SK-MEL-5 (cell line): ENCODE measurements at places on chromosomes 1 and 21. TPM values are rescaled to one million over a fixed set of nuclear protein-coding genes. Genes with fewer than 3 reads are reported as not detected.

The PARP1 gene
- 140 and 142 TPM in 2 replicates for total RNA-seq

The CDC14A gene
- 3.3 and 5.8 TPM in 2 replicates for total RNA-seq

The LCE1A gene
- not detected in 2 replicates for total RNA-seq

The TCP10L gene
- 0.53 TPM in 1 of 2 replicates, not detected in the other for total RNA-seq

GRCh38 chr1:42163114-42163513 lies 1.4 kb downstream of the GUCA2A start:
- peak; percentile 17 for DNase-seq

DNA sequence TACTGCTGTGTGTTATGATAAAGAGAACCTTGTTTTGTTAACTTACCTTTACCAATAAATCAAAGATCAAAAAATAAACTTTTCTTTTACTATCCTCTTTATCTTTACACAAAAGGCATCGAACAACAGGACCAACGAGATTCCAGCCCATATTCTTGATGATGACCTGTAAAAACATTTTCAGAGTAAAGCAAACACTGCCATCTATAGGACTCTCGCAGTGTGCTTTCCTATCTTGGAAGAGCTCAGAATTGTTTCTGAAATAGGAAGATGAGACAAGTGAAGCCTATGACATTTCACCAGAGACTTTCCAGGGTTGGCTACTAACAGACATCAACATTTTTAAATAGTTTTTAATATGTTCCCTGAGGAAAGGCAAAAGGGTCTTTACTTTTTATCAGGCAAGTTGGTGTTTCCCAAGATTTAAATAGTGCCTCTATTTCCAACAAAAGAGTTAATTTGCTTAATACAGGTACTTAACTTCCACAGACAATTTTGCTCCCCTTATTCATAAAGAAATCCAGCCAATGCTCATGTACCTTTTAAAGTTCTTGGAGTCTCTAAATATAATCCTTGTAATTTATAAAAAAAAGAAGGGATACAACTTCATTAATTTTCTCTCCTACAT lies 7.3 kb downstream of the GLMN start:
- peak; percentile 78 for DNase-seq

GRCh38 chr1:37305841-37306240 lies 168.5 kb upstream of the ZC3H12A start:
- DNase-seq: no peak

DNA sequence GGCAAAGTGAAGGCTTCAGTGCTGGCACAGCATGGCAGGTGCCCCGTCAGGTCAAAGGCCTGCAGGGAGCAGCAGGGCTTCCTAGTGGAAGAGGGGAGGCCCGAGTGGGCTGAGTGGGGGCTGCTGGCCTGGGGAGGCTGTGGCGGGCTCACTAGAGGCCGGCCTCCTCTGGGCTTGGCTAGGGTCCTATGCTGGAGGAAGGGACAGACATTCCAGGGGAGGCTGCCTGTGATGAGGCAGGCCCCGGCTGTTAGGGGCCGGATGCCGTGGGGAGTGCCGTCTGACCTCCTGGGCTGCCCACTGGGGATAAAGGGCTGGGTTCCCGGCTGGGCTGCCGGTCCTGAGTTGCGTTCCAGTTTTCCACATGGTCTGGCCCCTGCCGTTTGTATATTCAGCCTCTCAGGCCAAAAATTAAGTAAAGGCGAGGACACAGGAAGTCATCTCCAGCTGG lies 21.1 kb downstream of the PRXL2B start:
- no peak for DNase-seq

GRCh38 chr1:211337430-211338223 lies 11.0 kb downstream of the TRAF5 start:
- no peak for DNase-seq

- no peak for DNase-seq
Measured at GRCh38 chr1:205913451-205914154, 29.7 kb downstream of the SLC26A9 start.

- no peak for DNase-seq
Measured at GRCh38 chr1:185956881-185957280, 222.7 kb downstream of the HMCN1 start.
